Endothelial cell (in vitro differentiated cells): ENCODE measurements at places on chromosomes 12 and 14.

- H3K4me1 ChIP-seq = no peaks in the 10 kb centered on the region
- peak overlapping the region; percentile 27 for H3K27ac ChIP-seq
- peaks cover 36% of the 10 kb centered on the region for H3K36me3 ChIP-seq
- H3K27me3 ChIP-seq = no peaks in the 10 kb centered on the region
- no peak for DNase-seq
Measured at GRCh38 chr12:109504068-109504467, 26.6 kb downstream of the UBE3B start.

DNA sequence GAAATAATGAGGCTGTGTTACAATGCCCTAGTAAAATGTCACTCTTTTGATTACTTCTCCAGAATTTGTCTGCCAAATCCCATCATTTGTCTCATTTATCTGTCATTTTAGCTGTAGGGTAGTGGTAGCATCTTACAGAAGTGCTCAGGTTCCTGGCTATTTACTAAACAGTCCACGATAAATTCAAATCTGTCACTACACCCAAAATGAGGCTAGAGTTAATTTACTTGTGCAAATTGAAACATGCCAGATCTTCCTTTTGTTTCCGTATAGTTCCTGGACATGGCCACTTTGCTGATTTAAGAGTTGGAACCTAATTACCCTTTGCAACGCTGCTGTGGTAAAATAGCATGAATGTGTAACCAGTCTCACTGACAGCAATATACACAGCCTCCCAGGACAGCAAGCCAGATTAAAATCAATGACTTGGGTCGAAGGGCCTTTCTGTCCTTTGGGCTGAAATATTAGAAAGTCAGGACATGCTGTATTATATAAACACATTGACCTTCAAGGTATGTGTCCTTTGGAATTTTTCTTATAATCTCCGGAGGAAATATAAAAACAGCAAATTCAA lies 485.4 kb downstream of the MDGA2 start:
- no peaks in the 10 kb centered on the region for H3K36me3 ChIP-seq
- DNase-seq = no peak
- no peaks in the 10 kb centered on the region for H3K27me3 ChIP-seq
- H3K27ac ChIP-seq = no peak overlapping the region
- no peak overlapping the region for H3K4me3 ChIP-seq

- no peaks in the 10 kb centered on the region for H3K36me3 ChIP-seq
- DNase-seq = no peak
- H3K27me3 ChIP-seq = peaks cover 8% of the 10 kb centered on the region
- H3K4me1 ChIP-seq = peaks cover 19% of the 10 kb centered on the region
- peak overlapping the region; percentile 88 for H3K27ac ChIP-seq
Measured at GRCh38 chr12:42325326-42325652, 605 bp downstream of the ZCRB1 start.

DNA sequence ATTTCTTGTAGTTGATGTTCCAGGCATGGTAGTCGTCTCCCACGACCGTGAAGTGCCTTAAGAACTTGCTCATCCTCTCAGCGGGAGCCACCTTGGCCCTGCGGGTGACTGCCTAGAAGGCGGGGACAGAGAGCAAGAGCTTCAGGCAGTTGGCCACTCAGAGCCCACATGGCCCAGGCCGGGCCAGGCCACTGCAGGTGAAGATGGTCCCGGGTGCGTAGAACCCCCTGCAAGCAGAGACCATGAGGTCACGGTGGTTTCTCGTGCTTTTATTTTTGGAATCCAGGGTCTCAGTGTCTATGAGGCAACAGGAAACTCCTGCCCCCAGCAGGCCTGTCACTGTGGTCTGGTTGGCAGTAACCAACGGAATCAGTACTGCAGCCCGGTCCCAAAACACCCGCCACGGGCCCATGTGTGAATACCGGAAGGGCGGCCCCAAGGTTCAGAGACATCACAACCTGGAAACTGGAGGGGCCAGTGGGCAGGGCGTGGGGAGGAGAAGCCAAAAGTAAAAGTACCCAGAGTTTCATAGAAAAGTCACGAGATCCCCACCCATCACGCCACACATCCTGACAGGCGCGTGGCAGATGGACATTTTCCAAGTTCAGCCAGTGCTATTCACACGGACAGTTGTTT lies 27.5 kb downstream of the HVCN1 start:
- H3K27me3 ChIP-seq = peaks cover 3% of the 10 kb centered on the region
- H3K36me3 ChIP-seq = peaks cover 13% of the 10 kb centered on the region
- H3K4me1 ChIP-seq = peaks cover 7% of the 10 kb centered on the region
- no peak overlapping the region for H3K4me3 ChIP-seq
- DNase-seq = no peak

- peak overlapping the region; percentile 93 for H3K4me3 ChIP-seq
- H3K27me3 ChIP-seq = no peaks in the 10 kb centered on the region
- no peak for DNase-seq
- peaks cover 28% of the 10 kb centered on the region for H3K4me1 ChIP-seq
Measured at GRCh38 chr12:110581931-110582275, 1.2 kb downstream of the PPTC7 start.

DNA sequence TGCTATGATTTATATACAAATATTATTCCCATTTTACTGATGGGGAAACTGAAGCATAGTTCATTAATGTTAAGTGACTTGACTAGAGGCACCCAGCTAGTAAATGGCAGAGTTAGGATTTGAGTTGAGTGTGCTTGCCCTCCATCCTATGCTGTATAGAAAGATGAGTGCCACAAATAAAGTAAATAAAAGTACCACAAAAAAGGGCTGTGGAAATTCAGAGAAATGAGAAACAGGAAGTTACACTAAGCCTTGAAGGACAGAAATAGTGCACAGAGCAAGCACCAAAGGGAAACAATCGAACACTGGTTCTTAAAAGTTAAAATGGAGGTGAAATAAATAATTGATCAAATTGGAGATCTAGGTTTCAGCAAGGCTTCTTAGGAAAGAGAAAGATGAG lies 9.2 kb upstream of the ABCD2 start:
- H3K27me3 ChIP-seq = peaks cover 1% of the 10 kb centered on the region
- H3K27ac ChIP-seq = no peak overlapping the region
- no peaks in the 10 kb centered on the region for H3K4me1 ChIP-seq
- H3K4me3 ChIP-seq = no peak overlapping the region
- DNase-seq = no peak
- no peaks in the 10 kb centered on the region for H3K36me3 ChIP-seq

- no peak overlapping the region for H3K27ac ChIP-seq
- no peaks in the 10 kb centered on the region for H3K36me3 ChIP-seq
- peaks cover 14% of the 10 kb centered on the region for H3K4me1 ChIP-seq
- DNase-seq = no peak
Measured at GRCh38 chr14:76498976-76499375, 123.0 kb downstream of the ESRRB start.

DNA sequence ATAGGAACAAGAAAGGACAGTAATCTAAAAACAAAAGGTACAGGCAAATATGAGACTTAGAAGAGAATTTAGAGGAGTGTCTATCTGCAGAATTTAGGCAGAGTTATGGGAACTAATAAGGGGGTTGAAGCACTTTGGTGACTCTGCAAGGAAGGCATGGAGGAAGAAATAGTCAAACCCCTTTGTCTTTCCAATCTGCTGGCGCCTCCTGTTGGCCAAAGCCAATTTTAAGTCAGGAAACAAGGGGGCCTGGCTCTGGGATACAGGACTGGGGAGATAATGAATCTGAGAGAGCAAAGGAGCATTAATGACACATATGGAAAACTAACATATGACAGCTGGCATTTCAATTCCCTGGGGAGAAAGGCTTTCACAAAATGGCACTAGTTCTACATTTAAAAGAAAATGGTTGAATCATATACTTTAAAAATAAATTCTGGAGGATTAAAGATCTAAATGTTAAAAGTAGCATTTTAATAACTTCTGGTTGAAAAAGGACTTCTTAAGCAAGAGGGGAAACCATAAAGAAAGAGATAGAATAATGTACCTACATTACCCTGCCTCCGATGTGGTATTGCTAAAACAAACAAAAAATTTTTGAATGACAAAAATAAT lies 48.5 kb upstream of the CSRP2 start:
- no peak overlapping the region for H3K4me3 ChIP-seq
- H3K4me1 ChIP-seq = peaks cover 8% of the 10 kb centered on the region
- H3K27me3 ChIP-seq = peaks cover 2% of the 10 kb centered on the region
- no peaks in the 10 kb centered on the region for H3K36me3 ChIP-seq
- DNase-seq = peak; percentile 74
- H3K27ac ChIP-seq = no peak overlapping the region

DNA sequence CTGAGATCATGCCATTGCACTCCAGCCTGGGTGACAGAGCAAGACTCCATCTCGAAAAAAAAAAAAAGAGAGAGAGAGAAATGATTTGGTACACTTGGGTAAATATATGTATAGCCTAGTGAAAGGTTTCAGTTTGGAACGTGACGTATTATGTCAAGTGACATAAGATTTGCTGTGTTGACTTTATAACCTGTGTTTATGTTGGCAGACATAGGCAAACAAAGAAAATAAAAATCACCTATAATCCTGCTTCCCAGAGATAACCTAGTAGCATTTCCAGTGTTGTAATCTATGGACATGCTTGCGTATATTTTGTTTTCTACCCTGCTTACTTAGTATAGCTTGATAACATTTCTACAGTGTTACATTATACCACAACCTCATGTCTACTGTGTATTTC lies 16.7 kb downstream of the ERG28 start:
- peaks cover 36% of the 10 kb centered on the region for H3K36me3 ChIP-seq
- peaks cover 25% of the 10 kb centered on the region for H3K4me1 ChIP-seq
- no peak for DNase-seq
- H3K27me3 ChIP-seq = no peaks in the 10 kb centered on the region
- H3K4me3 ChIP-seq = no peak overlapping the region
- H3K27ac ChIP-seq = no peak overlapping the region

DNA sequence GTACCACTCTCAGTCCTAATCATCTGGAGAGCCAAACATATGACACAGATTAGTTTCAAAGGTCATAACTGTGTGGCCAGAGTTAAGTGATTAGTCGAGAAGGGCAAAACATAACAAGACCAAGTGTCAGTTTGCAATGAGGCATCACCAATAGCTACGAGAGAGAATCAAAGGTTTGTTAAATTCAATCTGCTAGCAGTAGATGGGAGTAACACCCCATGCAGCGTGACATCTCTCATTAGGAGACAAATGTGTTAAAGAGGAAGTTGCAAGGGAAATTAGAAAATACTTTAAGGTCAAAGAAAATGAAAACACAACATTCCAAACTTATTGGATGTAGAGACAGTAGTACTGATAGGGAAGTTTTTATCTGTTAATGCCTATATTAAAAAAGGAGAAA lies 135.7 kb upstream of the SYT10 start:
- no peak overlapping the region for H3K4me3 ChIP-seq
- no peaks in the 10 kb centered on the region for H3K36me3 ChIP-seq
- H3K4me1 ChIP-seq = no peaks in the 10 kb centered on the region

GRCh38 chr14:73462048-73462715 lies 3.8 kb upstream of the NUMB start:
- no peak for DNase-seq
- peak overlapping the region; percentile 4 for H3K27ac ChIP-seq
- peaks cover 4% of the 10 kb centered on the region for H3K27me3 ChIP-seq
- peak overlapping the region; percentile 34 for H3K4me3 ChIP-seq

GRCh38 chr12:18171571-18171970 lies 81.6 kb upstream of the RERGL start:
- no peak overlapping the region for H3K4me3 ChIP-seq
- H3K4me1 ChIP-seq = no peaks in the 10 kb centered on the region
- no peak for DNase-seq

GRCh38 chr12:46261646-46262045 lies 7.2 kb downstream of the SLC38A1 start:
- H3K27me3 ChIP-seq = peaks cover 3% of the 10 kb centered on the region
- peaks cover 6% of the 10 kb centered on the region for H3K36me3 ChIP-seq
- H3K4me1 ChIP-seq = peaks cover 15% of the 10 kb centered on the region
- DNase-seq = no peak
- H3K27ac ChIP-seq = no peak overlapping the region

DNA sequence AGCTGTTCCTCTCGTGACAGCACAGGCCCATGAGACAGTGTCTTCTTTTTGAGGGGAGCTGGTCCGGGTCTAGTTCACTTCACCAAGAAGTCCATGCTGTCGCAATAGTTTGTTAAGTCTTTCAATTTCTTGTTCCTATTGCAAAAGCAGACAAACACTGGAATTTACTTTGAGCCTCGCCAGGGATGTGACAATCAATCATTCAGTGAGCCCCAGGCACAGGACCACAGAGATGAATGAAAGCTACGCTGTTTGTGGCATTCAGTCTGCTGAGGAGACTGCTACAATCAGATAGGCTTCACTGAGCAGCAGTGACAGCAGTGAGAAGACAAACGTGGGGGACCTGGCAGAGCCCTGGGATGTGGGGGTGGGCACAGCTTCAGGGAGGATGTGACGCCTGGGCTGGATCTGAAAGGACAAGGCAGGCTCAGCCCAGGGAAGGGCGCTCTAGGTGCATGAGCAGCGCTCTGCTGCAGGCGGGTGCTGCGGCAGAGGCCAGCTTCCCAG lies 35.5 kb downstream of the TCTN1 start:
- DNase-seq = no peak
- H3K4me3 ChIP-seq = no peak overlapping the region
- peaks cover 2% of the 10 kb centered on the region for H3K27me3 ChIP-seq
- peaks cover 11% of the 10 kb centered on the region for H3K36me3 ChIP-seq
- H3K4me1 ChIP-seq = no peaks in the 10 kb centered on the region

- H3K4me1 ChIP-seq = peaks cover 2% of the 10 kb centered on the region
- H3K4me3 ChIP-seq = no peak overlapping the region
- no peaks in the 10 kb centered on the region for H3K36me3 ChIP-seq
Measured at GRCh38 chr12:89701606-89702206, 6.9 kb downstream of the ATP2B1 start.

DNA sequence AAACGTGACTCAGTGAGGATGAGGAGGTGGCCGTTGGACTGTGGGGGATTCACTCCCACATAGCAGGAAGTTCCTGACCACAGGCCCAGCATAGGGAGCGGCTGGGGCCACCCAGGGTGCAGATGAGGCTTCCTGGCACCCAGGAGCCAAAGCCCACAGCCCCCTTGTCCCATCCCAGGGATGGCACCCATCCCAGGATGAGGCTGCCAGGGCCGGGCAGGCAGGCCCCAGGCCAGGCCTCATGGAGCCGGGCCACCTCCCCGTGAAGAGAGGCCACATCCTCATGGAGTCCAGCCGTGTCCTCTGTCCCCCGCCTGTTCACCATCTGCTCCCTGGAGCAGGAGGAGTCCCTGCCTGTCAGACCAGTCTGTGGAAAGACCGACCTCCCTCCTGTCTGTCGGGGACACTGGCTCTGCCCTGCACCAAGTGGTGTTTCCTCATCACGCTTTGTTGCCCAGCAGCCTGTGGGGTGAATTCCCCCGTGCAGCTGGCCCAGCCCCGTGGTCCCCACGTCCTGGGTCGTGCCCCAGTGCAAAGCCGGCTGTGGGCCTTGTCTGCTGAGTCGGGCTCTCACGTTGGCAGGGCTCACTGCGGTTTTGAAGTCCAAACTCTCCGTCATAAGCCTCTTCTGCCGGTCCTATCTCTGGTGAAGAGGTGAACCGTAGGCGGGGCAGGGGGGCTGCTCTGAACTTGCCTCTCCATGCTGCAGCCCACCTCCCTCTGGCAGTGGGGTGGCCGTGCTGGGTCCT lies 24.5 kb downstream of the MMP17 start:
- no peak for DNase-seq
- H3K27ac ChIP-seq = no peak overlapping the region
- no peak overlapping the region for H3K4me3 ChIP-seq
- H3K36me3 ChIP-seq = peaks cover 4% of the 10 kb centered on the region

GRCh38 chr12:40327535-40327934 lies 102.7 kb downstream of the LRRK2 start:
- no peak overlapping the region for H3K27ac ChIP-seq
- no peaks in the 10 kb centered on the region for H3K36me3 ChIP-seq
- H3K4me3 ChIP-seq = no peak overlapping the region
- H3K4me1 ChIP-seq = no peaks in the 10 kb centered on the region
- no peaks in the 10 kb centered on the region for H3K27me3 ChIP-seq

- no peaks in the 10 kb centered on the region for H3K36me3 ChIP-seq
- no peak for DNase-seq
- no peak overlapping the region for H3K27ac ChIP-seq
Measured at GRCh38 chr14:94805680-94806288, 35.9 kb upstream of the GSC start.
